Uterus (tissue), 4 donors: ENCODE measurements at places on chromosomes 13 and 19. TPM values are rescaled to one million over a fixed set of nuclear protein-coding genes. Genes with fewer than 3 reads are reported as not detected.
A peak's percentile ranks its signal among the peaks of the same experiment; 100 is the strongest.

DNA sequence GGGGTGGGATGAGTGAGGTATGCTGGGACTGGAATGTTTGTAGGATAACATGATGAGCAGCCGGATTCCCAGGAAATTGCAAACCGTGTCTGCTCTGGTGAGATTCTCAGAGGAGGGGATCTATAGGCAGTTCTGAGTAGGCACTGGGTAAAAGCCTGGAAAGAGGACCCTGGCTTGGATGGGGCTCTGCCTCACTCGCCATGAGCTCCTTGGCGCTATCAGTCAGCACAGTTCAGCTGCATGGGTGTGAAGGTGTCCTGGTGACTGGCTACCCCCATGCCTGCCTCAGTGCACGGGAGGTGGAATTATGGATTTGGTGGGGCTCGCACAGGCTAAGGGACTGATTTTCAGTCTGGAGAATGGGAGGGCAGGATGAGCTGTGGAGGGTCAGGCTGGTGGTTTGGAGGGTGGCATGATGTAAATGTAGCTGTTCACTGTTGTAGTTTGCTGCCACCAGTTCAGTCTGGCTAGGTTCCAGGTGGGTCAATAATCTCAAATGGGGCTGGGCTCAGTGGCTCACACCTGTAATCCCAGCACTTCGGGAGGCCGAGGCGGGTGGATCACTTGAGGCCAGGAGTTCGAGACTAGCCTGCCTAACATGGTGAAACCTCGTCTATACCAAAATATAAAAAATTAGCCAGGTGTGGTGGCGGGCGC, 9.2 kb upstream of the ZNF627 start:
- H3K4me3 ChIP-seq: no peak overlapping the region
- peak overlapping the region; percentile 7 for H3K27ac ChIP-seq
- no peaks in the 10 kb centered on the region for H3K36me3 ChIP-seq
- no peak for DNase-seq

SWSAP1 gene
- 0.59 TPM for total RNA-seq

ADPRHL1 gene
- 3.3 TPM for total RNA-seq

DNA sequence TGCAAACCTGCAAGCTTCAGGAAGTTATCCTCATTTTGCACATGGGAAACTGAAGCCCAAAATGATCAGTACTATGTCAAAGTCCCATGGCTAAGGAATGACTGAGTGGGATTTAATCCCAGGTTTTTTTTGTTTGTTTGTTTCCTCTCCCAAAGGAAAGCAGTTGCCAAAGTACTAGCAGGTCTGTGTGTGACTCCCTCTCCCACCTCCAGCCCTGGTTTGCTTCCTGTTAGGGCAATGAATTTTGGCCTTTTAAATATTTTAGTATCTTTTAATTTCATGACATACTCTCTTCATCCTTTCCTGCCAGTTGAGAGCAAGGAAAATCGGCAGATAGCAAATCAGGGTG, 134.1 kb upstream of the RNF113B start:
- no peak overlapping the region for H3K4me3 ChIP-seq
- H3K27ac ChIP-seq: no peak overlapping the region
- no peak for DNase-seq
- no peaks in the 10 kb centered on the region for H3K27me3 ChIP-seq

DNA sequence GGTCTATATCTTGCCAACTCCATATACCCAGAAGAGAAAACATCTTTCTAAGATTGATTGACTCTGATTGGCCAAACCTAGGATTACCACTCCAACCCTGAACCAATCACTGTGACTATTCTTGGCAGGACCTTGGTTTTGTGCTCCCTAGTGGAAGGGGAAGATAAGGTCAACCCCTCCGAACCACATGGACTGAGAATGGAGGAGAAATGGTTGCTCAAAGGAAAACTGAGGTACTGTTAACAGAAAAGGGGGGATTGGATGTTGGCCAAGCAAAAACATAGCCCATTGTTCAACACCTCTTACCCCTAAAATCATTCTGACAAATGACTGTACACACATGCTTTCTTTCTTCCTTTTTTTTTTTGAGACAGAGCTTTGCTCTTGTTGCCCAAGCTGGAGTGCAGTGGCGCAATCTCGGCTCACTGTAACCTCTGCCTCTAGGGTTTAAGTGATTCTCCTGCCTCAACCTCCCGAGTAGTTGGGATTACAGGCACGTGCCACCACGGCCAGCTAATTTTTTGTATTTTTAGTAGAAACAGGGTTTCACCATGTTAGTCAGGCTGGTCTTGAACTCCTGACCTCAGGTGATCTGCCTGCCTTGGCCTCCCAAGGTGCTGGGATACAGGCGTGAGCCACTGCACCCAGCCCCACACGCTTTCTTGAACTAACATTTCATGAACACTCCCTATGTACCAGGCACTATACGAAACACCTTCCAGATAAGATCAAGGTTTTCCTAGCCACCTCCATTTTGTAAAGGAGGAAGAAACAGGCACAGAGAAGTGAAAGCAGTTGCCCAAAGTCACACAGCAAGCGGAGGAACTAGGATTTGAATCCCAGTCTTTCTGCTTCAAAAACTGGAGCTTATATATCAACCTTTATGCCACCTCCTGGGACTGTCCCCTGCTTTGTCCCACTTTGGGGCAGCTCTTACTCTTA, 6.5 kb downstream of the MEIOSIN start:
- DNase-seq: no peak
- H3K27me3 ChIP-seq: no peaks in the 10 kb centered on the region
- H3K4me1 ChIP-seq: no peaks in the 10 kb centered on the region
- H3K27ac ChIP-seq: no peak overlapping the region

ACTN4 gene
- 518 TPM for total RNA-seq

DHDH gene
- total RNA-seq: not detected

GRCh38 chr13:97786510-97786909, 167.0 kb upstream of the IPO5 start:
- H3K4me1 ChIP-seq: no peaks in the 10 kb centered on the region
- no peak for DNase-seq

CKM gene
- total RNA-seq: 1.1 TPM

DNA sequence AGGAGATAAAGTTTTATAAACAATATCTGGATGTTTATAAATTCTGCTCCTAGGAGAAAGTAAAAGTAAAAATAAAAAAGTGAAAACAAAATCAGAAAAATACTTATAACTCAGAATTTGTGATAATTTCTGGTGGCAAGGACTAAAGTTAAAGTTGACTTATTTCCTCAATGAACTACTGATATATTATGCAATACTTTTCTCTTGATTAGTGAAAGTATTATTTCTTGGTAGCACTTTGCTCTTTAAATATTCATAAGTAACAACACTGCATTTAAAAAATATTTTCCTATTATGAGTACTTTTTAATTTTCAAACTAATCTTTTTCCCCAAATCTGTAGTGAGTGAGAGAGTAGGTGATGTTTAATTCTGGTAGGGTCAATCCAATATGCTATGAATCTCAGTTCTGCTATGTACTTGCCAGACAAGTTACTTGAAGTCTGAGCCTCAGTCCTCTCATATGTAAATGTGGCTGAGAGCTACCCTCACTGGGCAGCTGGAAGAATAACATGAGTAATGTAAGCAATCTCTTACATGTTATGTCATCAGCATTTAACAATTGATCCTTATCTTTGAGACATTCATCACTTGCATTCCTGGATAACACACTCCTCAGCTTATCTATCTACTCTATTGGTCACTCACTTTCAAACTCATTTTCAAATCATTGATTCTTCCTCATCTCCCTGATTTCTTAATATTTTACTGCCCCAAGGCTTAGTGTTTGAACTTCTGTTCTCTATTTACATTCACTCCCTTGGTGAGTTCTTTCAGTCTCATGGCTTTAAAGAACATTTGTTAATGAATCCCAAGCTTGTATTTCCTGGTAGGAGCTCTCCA, 239.0 kb downstream of the RGCC start:
- peak overlapping the region; percentile 77 for H3K27ac ChIP-seq
- no peak for DNase-seq
- no peaks in the 10 kb centered on the region for H3K36me3 ChIP-seq
- H3K4me1 ChIP-seq: peaks cover 14% of the 10 kb centered on the region

- H3K27me3 ChIP-seq: no peaks in the 10 kb centered on the region
- H3K36me3 ChIP-seq: no peaks in the 10 kb centered on the region
- H3K4me3 ChIP-seq: no peak overlapping the region
- H3K27ac ChIP-seq: no peak overlapping the region
Measured at GRCh38 chr19:18775586-18776287, 15.4 kb downstream of the COMP start.

DNA sequence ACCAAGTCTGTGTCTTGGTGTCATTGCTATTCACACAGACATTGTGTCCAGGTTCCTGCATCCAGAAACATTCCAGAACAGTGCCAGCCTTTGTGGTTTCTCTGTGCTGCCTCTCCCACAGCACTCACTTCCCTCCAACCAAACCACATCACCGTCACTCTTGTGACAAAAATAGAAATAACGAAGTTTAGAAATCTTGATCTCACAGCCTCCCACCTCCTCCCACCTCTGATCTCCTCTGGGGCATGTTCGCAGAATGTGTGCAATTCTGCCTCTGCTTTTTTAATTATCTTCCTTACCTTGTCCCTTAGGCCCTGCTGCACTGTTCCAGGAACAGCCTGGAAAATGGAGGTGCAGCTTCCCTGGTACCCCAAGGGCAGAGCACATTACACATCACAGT, 8.7 kb upstream of the SERPINE3 start:
- H3K27me3 ChIP-seq: no peaks in the 10 kb centered on the region
- H3K4me3 ChIP-seq: no peak overlapping the region
- H3K4me1 ChIP-seq: no peaks in the 10 kb centered on the region
- H3K36me3 ChIP-seq: no peaks in the 10 kb centered on the region
- DNase-seq: no peak

DNA sequence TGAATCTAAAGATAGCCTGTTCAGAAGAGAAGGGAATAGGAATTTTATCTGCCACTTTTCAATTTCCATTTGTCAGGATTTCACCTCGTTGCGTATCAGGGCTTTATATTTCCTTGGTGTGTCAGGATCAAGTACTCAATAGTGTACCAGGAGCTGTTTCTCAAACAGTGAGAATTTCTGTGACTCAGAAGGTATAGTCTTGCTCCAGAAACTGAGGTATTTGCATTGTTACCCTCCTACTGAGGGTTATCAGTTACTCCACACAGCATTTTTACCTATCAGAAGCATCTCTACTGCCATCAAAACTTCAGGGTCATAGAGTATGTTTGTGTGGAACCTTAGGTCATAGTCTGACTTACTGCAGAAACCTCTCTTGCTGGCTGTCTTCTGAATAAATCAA, 271.7 kb upstream of the EDNRB start:
- H3K4me1 ChIP-seq: no peaks in the 10 kb centered on the region
- H3K27ac ChIP-seq: no peak overlapping the region
- H3K36me3 ChIP-seq: no peaks in the 10 kb centered on the region

DNA sequence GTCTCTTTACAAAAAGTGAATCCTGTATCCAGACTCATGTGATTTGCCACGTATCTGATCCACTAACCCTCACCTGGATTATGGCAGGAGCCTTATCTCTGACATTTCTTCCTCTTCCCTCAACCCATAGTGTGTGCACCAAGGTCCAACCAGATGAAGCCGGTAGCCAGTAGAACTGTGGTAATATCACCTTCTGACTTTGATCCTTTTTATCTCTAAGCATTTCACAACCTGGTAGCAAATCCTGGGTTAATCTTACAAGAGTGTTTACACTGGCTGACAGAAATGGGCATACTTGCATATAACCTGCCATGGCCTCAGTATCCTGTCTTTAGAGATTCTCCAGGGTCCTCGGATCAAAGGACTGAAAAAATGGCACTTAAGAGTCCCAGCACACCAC, 1.9 kb downstream of the ZNF417 start:
- no peak overlapping the region for H3K4me3 ChIP-seq
- H3K27me3 ChIP-seq: no peaks in the 10 kb centered on the region
- H3K27ac ChIP-seq: no peak overlapping the region
- no peaks in the 10 kb centered on the region for H3K36me3 ChIP-seq

GRCh38 chr19:55581823-55582223, 1.2 kb upstream of the ZNF579 start:
- H3K4me1 ChIP-seq: peaks cover under 1% of the 10 kb centered on the region
- DNase-seq: no peak
- H3K36me3 ChIP-seq: no peaks in the 10 kb centered on the region
- H3K27me3 ChIP-seq: no peaks in the 10 kb centered on the region

- no peaks in the 10 kb centered on the region for H3K4me1 ChIP-seq
- H3K27ac ChIP-seq: no peak overlapping the region
- no peak overlapping the region for H3K4me3 ChIP-seq
Measured at GRCh38 chr13:69935043-69935442, 172.6 kb upstream of the ATXN8OS start.
